ENCODE measurements at places on chromosomes 6 and 20. TPM values are rescaled to one million over a fixed set of nuclear protein-coding genes. Genes with fewer than 3 reads are reported as not detected.

POLR3F gene
- 15.1 TPM for total RNA-seq

GPR63 gene
- 0.42 TPM for total RNA-seq

JAG1 gene
- 62.5 TPM for total RNA-seq

SLC17A1 gene
- not detected for total RNA-seq

SOX18 gene
- total RNA-seq: 0.22 TPM

ACTL10 gene
- total RNA-seq: 1.7 TPM

LRP11 gene
- 38.1 TPM for total RNA-seq
